ENCODE measurements at places on chromosomes 7 and 10.

GRCh38 chr10:50931948-50932431, 46.6 kb upstream of the A1CF start:
- DNase-seq, result no peak

DNA sequence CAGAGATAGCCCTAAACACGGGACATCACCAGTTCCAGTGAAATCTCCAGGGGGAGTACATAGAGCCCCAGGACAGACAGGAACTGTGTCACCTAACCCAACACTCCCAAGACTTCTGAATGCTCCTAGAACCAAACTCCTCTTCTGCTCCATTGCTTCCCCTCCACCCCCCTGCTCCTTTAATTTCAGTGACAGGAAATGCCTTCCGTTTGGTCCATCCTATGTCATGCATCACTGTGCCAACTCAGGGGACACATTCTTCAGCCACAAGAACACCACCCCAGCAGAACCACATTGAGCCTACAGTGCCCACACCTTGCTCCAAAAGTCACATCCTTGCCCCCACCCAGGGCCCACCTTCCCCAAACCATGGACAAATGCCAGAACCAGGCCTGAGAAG, 100.5 kb downstream of the KCNMA1 start:
- no peak for DNase-seq

DNA sequence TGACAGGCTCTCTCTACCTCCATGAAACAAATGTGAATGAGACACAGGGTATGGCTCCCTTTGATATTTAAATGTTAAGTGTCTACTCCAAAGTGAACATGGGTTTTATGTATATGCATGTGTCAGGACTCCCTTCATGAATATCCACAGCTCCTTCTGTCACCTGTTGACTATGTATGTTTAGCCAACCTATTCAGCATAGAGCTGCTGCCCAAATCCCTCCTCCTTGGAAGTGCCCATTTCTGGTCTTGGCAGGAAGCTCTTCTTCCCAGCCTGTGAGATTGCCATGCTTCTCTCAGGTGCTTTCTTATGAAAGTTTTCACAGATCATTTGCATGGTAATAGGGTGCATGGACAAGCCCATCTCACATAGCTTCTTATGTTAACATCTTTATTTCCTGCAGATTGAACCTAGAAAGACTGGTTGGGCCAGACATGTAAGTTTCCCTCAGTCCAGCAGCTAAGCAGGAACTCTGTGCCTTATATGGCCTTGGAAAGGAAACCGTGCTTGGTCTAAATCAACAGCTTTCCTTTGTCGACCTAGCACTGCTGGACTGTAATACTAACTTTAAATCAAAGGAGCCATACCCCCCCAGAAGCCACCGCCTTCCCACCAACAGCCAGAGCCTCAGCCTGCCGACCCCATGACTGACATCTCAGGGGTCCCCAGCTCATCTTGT, 288.9 kb downstream of the ADARB2 start:
- no peak for DNase-seq

DNA sequence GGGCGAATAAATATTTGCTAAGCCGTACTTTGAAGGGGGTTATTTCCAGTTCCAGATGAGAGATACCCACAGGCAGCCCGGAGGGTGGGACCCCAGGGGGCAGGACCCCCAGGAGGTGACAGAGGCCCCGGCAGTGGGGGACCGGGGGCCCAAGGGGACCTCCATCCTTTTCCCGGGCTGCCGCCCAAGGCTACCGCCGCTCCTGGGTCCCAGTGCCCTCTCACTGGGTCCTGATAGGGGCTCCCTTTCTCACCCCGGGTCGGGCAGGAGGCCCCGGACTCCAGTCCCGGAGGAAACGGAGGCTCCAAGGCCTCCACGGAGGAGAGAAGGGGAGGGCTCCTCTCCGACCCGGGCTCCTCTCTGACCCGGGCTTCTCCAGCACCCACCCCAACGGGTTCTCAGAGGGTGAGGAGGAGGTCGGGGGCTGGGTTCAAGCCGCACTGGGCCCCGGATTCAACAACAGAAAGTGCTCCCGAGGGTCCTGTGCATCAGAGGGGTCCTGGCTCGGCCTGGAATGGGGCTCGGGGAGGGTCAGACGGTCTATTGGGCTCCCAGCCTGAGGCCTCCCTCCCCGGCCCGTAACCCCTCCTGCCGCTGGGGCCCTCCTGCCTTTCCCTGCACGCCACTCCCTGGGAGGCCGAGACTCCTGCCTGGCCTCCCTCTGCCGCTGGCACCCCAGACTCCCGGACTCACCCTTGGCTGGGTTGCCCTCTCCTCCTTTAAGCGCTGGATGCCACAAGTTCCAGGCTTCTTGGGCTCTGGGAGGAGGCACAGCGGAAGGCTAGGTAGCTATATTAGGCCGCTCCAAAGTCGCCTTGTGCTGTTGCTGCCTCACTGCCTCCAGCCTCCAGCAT, 62.5 kb downstream of the ZNF37A start:
- DNase-seq, result no peak

- no peak for DNase-seq
Observed at GRCh38 chr7:22001345-22002004, 55.8 kb upstream of the CDCA7L start.

GRCh38 chr10:559767-560047, 129.8 kb downstream of the DIP2C start:
- DNase-seq, result no peak

DNA sequence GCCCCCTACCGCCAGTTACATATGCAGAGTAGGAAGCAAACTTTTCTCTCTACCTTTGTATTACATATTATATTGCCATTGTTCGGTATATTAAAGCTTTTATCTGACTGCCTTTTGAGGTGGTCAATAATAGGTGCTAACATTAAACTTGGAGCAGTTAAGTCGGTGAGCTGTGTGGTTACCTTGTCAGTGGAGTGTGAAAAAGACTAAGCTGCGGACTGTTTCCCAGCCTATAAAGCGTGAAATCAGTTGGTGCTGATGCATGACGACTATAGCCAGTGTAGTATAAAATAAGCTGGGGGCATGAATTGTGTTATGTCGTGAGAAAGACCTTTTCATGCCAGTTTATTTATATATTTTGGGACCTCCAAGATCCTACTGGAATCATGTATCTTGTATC, 33.7 kb downstream of the R3HCC1L start:
- no peak for DNase-seq

DNA sequence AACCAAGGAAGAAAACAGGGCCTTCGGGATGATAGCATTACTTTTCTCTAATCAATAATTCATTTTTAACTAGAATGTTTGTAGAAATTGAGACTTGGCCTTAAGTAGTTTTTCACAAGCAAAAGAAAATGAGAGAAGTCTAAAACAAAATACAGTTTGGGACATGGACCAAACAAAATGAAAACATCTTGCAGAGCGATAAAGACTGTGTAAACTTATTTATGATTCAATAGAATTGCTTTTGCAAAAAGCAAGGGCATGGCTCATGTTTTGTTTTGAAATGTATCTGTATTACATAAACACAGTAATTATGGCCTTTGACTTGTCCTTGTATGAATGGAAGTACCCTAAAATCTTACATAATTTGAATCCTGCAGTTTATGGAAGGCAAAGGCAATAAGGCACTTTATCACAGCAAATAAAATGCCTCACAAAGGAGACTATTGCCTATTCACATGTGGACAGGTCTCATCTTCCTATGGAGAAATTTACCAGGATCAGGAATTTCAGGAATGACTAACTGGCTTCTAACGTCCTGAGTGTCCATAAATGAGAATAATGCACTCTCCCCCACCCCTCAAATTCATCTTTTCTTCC, 295.2 kb downstream of the PTEN start:
- DNase-seq, result no peak

DNA sequence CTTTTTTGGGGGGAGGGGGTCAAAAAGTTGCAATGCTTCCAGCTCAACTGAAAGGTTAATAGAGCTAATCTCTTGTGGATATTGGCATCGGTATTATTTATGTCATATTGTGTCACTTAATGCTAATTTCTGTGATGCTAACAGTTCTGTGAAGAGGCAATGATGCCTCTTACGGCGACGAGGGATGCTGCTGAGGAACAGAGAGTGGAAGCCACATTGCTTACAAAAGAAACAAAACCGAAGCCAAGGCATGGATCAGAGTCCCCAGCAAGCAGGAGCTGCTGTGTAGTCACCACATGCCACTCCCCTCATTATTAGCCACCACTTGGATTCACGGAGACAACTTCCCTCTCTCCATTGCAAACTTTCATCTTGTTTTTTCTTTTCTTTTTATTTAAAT, 536.5 kb upstream of the MGMT start:
- DNase-seq, result no peak

- peak; percentile 78 for DNase-seq
Observed at GRCh38 chr10:33334153-33334804, at the start of gene NRP1. TSS of gene NRP1 (minus strand) at chr10:33334667. CDS start at chr10:33334382, 285 bp downstream.

- DNase-seq, result no peak
Observed at GRCh38 chr10:4215485-4215884, 430.5 kb upstream of the KLF6 start.

- DNase-seq, result no peak
Observed at GRCh38 chr7:5286933-5287332, 4.2 kb downstream of the SLC29A4 start.

- DNase-seq, result no peak
Observed at GRCh38 chr10:119775529-119775928, 49.7 kb downstream of the INPP5F start.

DNA sequence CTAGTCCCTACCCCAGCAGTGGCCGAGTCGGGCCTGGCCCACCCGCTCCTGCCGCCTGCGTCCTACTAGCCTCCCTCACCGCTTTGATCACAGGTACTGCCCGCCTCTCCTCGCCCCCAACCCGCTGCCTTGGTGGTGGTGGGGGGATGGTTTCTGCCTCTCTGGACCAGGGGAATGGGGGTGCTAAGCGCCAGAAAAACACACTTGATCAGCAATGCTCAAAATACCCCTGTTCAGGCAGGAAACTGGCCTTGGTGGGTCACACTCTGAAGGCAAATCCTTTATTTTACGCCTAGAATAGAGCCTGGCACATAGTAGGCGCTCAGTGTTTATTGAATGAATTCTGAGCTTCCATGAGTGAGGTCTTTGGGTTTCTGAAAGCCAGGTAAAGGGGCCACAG, 1.0 kb upstream of the CRTAC1 start:
- DNase-seq, result no peak

DNA sequence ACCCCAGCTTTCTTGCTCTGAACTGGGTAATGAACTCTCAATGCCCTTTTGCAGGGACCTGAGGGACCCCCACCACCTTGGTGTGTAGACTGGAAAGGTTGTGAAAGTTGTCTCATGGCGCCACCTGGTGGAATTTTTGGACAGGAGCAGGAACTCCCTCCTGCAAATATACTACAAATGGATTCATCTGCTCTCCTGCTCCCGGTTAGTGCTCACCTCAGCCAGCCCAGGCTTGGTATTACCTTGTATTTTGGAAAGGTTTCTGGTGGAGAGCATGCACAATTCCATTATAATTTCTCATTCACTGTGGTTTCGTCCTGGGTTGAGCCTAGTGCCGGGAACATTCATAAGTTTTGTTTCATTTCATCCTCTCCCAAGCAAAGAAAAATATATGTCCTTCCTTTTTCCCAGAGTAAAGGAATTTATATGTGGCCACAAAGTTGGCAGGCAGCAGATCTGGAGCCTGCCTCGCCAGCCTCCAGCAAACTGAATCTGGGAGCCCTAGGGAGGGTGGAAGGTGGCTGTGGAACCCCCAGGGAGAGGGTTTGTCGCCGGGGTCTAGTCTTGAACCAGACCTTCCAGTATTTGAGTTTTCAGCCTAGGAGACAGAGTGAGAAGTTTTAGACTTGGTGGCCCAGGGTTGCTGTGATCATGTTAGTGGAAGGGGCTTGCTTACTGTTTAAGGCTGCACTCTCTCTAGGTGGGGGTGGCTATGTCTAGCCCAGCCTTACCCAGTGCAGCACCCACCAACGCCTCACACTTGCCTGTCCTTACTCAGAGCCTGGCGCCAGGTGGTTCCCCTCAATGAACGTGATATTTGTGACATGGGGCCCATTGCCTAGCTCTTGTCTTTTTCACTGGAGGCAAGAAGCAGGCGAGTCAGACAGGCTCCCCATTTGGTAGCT, 9.5 kb downstream of the FAM241B start:
- DNase-seq, result peak; percentile 69

- no peak for DNase-seq
Observed at GRCh38 chr7:99255463-99255862, 17.2 kb upstream of the MYH16 start.

DNA sequence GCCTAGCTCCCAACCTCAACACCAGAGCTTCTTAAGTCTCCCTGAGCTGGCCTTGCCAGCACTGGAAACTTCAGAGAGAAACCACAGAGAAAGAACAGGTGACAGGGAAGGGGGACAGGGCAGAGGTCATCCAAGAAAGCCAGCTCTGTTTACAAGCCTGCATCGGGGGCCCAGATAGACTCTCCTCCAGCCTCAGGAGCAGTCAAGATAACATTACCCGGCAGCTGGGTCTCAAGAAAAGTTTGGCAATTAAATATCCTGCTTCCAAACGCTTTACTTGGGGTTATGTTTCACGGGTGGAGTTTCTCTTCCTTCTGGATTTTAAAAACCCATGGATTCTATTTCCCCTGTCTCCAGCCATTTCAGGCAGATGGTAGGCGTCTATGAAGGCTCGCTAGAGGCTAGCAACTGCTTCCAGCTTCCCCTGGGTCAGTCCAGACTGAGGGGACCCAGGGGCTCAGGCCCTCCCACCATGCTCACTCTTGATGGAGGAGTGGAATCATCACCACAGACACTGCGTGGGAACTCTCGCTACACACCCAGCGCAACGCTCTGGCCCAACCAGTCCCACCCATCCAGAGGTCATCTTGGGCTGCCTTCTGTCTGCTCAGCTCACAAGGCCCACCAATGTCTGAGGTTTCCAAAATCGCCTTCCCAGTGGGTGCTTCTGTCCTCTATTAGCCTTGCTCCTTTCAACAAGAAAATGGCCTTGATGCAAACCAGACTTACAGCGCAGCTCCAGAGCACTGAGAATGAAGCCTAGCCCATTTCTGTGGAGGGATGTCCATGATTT, 48.8 kb downstream of the SH3PXD2A start:
- no peak for DNase-seq

DNA sequence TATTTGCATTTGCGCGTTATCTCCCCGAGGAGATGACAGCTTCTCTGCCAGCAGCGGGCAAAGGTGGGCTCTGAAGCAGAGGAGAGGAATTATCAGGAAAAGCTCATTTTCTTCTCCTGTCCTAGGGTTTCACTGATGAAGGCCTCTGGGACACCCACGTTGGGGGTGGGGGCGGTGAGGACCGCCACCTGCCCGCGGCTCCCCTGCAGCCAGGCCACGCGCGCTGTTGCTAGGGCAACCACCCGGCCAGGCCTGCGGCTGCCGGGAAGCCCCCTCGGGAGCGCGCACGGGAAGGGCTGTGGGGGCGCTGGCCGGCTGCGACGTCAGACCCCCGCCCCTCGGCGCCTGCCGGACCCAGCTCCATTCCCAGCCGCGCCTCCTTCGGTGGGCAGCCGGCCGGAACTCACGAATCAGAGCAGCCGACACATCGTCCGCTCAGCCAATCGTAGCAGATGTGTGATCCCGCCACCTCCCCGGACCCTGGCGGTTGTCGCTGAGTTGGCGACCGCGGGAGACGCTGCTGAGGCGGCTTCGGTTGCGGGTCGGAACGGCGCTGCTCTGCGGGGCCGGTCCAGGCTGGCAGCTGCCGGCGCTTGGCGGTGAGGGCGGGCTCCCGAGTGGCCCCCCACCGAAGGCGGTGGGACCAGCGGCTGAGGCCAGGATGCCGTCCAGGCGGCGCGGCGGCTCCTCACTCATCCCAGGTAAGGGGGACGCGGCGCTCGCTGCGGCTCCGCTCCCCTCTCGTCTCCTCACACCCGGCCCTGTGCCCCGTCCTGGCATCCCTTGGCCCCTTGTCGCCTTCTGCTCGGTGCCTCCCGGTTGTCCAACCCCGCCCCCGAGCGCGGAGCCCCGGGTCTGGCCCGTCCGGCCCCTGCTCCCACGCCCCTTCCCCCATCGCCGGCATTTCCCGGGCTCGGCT, at the start of gene TPST1:
Gene TPST1 (plus strand): TSS at position 513 of the 919 bp plus-strand sequence. CDS start 35,092 bp downstream, outside the sequence.
- peak; percentile 97 for DNase-seq

Measured in right forelimb (tissue), 1 donor.